ENCODE measurements at places on chromosomes 2 and 18.

- DNase-seq, result no peak
These were observed 301.9 kb upstream of the ST6GAL2 start for GRCh38 chr2:107187870-107188269.

GRCh38 chr18:28485210-28485801 is 308.4 kb upstream of the CDH2 start:
- DNase-seq, result no peak

DNA sequence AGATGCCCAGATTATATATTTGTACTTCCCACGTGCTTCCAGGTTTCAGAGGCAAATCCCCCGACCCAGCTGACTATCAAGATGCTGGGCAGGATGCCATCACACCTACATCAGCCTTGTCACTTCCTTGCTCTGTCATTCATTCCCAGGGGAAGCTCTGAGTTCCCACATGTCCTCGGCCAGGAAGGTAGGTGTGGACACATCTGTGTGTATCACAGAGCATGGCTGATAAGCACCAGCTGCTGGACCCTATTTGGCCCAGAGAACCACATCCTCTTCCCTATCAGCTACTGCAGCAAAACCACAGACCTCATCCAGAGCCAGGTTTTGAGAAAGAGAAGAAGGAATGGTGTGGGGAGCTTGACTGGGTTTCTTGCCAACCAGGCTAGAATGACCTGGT is 31.9 kb upstream of the ITGA6 start:
- no peak for DNase-seq

- DNase-seq, result no peak
These were observed 217.8 kb upstream of the STON1 start for GRCh38 chr2:48312126-48312525.

GRCh38 chr2:226169751-226170581 is 629.7 kb downstream of the IRS1 start:
- DNase-seq, result no peak

DNA sequence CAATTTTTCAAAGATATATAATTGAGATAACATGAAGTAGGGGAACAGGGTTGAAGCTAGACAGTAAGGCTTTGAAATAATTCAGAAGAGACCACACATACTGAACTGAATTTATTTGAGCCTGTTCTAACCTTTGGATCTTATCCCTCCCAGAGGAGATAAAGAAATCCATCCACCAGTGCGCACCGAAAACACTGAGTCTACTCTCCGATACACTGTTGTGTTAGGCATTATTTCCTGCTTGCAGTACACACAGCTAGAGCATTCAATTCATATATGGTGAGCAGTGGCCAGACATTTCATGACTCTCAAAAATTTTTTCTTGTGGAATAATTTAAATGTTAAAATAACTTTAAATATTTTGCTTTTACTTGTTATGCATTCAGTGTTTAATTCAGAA is 342.7 kb downstream of the GPD2 start:
- no peak for DNase-seq

GRCh38 chr2:206154197-206154596 is 5.0 kb downstream of the NDUFS1 start:
- DNase-seq, result no peak

DNA sequence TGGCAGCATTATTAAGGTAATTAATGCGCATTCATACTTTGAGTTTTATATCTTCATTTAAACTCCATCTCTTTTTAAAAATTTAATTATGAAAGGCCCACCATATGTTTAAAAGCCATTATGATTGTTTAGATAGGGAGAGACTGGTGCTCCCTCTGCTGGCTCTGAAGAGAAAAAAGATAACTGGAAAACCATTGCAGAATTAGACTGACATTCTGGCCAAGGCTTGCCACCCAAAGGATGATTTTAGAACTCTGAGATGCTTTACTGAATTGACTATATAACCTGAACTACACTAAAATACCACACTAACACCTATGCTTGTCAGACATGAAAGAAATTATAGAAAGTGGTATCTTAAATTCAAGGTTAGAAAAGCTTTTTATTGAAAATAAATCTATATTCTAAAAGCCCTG is 127.6 kb upstream of the SPOPL start:
- peak; percentile 68 for DNase-seq

DNA sequence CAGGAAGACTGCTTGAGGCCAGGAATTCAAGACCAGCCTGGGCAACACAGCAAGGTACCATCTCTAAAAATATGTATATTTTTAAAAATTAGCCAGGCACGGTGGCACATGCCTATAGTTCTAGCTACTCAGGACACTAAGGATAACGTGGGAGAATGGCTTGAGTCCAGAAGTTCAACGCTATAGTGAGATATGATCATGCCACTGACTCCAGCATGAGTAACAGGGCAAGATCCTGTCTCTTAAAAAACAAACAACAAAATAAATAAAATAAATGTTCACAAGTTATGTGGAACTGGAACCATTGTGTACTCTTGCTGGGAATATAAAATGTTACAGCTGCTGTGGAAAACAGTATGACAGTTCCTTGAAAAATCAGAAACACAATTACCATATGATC is 47.2 kb downstream of the USP34 start:
- DNase-seq, result no peak

GRCh38 chr2:115483666-115484065 is 1041.2 kb downstream of the DPP10 start:
- DNase-seq, result no peak

DNA sequence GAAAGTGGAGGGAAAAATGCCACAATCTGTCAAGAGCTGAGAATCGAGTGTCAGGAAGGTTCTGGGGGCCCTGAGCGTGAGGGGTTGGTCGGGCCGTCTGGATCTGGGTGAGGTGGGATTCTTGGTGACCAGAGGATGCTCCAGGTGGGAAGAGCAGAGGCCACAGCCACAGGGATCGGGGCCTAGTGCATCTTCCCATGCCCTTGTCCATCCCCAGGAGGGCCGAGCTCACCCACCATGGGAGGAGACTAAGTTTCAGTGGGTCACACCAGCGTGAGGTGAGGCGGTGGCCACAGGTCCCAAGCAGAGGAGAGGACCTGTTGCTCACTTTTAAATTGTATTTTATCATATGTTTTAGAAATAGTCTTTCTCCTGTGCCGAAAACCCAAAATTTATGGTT is 70.0 kb downstream of the TMEM18 start:
- DNase-seq, result no peak

Measured in Ammon's horn (tissue), 1 donor.